ENCODE measurements at places on chromosomes 7 and 10.

DNA sequence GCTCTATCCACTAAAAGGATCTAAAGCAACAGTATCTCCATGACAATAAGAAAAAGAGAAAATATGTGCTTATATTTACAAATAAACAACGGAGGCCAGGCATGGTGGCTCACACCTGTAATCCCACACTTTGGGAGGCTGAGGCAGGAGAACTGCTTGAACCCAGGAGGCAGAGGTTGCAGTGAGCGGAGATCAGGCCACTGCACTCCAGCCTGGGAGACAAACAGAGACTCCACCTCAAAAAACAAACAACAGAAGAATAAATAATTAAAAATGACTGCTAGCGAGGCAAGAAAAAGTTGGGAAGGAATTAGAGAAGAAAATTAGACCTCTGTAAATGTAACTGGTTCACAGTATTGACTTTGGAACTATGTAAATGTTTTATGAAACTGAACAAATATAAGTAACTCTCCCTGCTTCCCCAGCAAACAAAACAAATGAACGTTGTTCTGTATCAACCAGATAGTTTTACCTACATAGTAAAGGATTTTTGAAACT is 17.1 kb downstream of the TRIM24 start:
- DNase-seq, result no peak

DNA sequence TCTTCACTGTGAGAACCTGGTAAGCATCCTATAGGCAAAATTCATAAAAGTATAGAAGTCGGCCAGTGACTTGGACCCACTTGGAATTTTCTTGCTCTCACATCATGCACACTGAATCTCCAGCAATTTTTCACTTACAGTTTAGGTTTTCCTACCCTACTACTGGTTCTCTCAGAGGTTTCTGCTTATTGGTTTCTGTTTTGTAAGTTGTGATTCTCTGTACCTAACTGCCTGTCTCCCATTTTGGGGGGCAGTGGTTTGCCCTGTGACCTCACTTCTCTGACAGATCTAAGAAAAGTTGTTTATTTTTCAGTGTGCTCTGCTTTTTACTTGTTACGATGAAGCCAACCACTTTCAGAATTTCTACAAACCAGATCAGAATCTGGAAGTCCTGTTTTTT is 158.1 kb downstream of the CFTR start:
- no peak for DNase-seq

DNA sequence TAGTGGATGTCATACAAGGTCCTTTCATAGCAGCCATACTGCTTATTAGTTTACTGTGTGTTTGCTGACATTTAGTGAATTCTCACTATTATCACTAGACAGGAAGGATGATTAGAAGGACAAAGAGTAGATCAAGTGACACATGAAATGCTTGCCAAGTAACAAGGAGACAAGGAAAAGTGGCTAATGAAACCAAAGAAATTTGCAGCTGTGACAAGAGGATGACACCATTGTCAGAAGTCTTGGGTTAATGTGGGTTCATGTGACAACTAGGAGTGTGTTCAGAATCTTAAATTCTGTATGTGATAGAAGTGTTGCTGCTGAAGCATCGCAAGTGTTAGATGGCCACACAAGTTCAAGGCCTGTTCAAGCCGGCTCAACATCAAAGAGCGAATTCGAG is 40.8 kb upstream of the FAM180A start:
- DNase-seq, result no peak

- no peak for DNase-seq
Observed at GRCh38 chr7:1042492-1042833, 1.9 kb upstream of the GPR146 start.

All from stimulated activated CD4-positive, alpha-beta T cell treated with anti-CD3 and anti-CD28 coated beads, Interleukin-4, amount 100 ng/mL, for 4 hours (primary cell).